ENCODE measurements at places on chromosomes 1 and 21.

DNA sequence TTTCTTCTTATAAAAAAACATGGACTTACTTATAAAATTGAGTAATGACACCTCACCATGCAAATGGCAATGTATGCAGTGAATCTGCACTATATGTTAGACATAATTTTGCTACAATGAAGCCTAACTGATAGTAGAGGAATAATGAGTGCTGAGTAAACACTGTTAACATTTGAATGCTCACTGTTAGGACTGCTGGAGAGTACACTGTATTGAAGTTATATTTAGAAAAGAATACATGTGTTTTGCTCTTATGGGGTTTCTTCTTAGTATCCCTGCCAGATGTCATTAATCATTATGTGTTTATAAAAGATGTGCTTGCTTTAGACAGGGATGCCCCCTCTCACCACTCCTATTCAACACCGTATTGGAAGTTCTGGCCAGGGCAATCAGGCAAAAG lies 111.1 kb upstream of the ZP4 start:
- no peak for DNase-seq

- DNase-seq = no peak
These were observed 128.1 kb downstream of the KAZN start for GRCh38 chr1:14726606-14727005.

GRCh38 chr1:25562101-25562927 lies 18.9 kb downstream of the LDLRAP1 start:
- no peak for DNase-seq

- DNase-seq = peak; percentile 64
These were observed 42.9 kb downstream of the SLX9 start for GRCh38 chr21:44982558-44983250.

GRCh38 chr1:84164567-84165021 lies 20.5 kb downstream of the PRKACB start:
- no peak for DNase-seq

GRCh38 chr1:218080863-218081262 lies 204.2 kb upstream of the RRP15 start:
- no peak for DNase-seq

DNA sequence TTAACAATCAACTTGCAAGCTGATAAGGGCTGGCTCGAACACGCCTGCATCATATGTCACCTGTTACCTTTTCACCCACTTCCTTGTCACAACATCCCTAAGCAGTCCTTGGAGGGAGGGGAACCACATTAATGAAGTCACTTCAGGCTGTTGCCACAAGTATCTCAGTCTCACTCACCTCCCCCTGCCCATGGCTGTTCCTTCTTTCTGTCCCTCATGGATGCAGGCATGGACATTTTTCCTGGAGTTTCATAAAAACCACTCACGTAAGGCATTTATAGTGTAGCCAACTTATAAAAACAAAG lies 76.8 kb upstream of the ANGPTL1 start:
- no peak for DNase-seq

- no peak for DNase-seq
These were observed 117.4 kb downstream of the MAGI3 start for GRCh38 chr1:113507552-113508214.

DNA sequence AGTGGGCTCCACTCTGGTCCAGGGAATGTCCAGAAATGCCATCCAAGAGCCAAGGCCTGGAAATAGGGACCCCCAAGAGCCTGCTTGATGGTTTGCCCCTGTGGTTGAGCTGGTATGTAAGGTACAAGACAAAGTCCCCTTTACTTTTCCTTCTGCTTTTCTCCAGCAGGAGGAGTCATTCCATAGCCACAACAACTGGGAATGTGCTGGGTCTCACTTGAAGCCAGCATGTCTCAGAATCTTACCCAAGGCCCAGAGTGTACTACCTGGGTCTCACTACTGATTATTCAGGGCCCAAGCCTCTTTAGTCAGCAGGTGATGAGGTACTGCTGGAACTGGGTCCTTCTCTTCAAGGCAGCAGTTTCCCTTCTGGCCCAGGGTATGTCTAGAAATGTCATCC lies 62.1 kb upstream of the CD55 start:
- DNase-seq = peak; percentile 30

GRCh38 chr1:109396871-109397580 lies 692 bp downstream of the SORT1 start:
- peak; percentile 19 for DNase-seq

DNA sequence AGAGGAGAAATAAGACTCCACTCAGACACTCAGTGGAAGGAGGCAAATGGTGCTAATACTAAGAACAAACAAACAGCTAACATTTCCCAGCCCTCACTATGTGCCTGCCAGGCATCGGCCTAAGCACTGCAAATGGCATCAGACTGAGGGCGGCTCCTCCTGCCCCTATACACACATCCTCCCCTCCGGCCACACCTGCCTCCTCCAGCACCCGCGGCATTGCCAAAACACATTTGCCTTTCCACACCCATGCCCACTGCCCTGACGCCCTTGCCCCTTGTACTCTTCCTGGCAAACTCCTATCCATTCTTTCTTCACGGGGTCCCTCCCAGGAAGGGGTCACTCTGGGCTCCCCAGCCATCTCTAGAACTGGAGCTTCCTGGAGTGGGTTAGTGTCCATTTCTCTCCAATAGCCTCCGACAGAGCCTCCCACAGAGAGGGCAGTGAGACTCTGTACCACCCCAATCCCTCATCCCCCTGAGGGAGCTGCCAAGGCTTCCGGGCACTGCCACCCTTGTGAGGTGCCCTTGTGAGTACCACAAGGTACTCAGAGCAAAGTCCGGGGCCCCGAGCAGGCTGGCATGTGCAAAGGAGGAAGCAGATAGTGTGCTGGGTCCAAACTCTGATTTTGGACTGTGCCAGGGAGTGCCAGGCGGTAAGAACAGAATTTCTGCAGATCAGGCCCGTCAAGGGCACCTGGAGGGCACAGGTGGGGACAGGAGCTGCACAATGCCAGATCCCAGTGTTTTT lies 959 bp downstream of the AKR7A3 start:
- DNase-seq = no peak

- DNase-seq = no peak
These were observed 1.8 kb downstream of the SMYD2 start for GRCh38 chr1:214282630-214283242.

DNA sequence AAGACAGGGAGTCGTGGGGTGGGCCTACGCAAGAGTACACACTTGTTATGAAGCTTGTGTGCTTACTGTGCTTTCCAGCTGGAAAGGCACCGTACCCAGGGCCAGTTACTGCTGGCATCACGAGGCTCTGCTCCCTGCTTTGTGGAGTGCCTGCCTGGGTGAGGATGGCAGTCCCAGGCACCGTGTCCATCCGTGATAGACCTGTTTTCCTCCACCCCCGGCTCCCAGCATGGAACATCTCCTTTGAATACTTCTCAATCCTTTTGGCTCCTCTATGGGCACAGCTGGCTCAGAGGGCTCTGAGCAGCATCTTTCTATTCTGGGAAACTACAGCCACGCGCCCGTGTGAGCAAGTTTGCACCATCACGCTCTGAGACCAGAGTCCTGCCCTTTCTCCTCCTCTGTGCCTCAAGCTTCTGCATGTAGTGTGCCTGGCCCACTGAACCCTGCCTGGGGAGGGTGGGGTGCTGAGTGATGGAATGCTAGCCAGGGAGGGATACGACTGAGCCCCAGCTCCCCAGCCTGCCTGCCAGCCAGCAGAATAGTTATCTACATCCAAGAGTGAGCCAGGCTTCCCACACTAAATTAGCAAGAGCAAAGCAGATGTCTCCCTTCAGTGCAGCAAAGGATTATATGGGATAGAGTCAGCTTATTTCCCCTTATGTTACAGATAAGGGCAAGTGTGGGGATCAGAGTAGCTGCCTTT lies 7.1 kb upstream of the TNR start:
- no peak for DNase-seq

DNA sequence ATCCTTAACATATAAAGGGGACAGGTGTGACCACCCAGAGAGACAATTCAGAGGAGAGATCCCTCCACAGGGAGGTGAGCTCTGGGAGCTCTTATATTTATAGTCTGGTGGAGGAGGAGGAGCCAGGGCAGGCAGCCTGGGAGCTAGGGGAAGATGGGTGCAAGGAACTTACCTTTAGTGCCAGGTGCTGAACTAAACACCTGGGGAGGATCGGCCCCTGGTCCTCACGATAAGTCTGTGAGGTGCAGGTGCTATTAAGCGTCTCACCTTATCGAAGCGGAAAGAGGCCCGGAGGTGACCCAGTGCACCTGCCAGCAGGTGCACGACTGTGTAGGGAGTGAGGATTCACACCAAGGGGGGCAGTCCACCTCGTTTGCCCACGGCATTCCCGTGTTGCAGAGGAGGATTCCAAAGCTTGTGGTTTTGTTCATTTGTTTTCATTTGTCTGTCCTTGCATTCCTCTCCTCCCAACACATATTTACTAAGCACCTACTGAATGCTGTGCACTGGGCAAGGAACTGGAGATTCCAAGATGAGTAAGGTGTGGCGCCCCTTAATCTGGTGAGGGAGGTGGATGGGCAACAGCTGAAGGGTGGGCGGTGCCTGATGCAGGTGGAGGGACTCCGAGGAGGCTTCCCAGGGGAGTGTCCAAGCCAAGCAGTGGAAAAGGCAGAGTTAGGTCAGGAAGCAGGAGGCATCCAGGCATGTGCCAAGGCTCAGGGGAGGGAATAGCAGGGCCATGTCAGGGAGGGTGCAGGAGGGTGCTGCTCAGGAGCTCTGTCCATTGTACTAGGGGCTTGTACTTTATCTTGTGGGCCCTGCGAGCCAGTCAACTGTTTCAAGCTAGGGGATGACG lies 11.5 kb downstream of the ARHGEF10L start:
- no peak for DNase-seq

GRCh38 chr1:12039164-12039525 lies 19.8 kb downstream of the MIIP start:
- DNase-seq = no peak

- no peak for DNase-seq
These were observed 2.8 kb upstream of the RAP1GAP start for GRCh38 chr1:21671915-21672314.

- peak; percentile 62 for DNase-seq
These were observed 33.0 kb downstream of the SETD4 start for GRCh38 chr21:36027347-36027746.

GRCh38 chr1:232274236-232274855 lies 355.6 kb downstream of the SIPA1L2 start:
- peak; percentile 68 for DNase-seq

- no peak for DNase-seq
These were observed 62.1 kb downstream of the SKI start for GRCh38 chr1:2290171-2290578.

DNA sequence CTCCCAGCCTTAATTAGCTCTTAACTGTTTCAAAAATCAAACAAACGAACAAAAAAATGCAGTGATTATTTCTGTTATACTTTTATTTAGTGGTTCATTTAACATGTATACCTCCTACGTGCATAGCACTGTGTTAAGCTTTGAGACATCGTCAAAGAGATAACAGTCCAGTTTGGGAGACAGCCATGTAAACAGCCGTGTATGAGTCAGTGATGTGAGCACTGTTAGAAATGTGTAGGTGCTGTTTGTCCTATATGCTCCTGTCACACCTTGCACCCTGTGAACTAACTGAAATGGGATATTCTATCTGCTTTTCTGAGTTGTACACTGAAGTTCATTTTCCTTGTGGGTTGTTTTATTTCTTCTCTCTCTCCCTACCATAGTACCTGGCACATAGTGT lies 109.7 kb upstream of the CACYBP start:
- no peak for DNase-seq

- peak; percentile 33 for DNase-seq
These were observed at the start of gene CXADR for GRCh38 chr21:17512253-17513213. Gene CXADR (plus strand): TSS chr21:17513043. CDS start chr21:17513130, 87 bp downstream.

GRCh38 chr1:100575406-100575805 lies 37.5 kb downstream of the GPR88 start:
- peak; percentile 6 for DNase-seq

GRCh38 chr1:226979115-226979516 lies 39.0 kb downstream of the COQ8A start:
- DNase-seq = no peak

- DNase-seq = no peak
These were observed 214.2 kb upstream of the CACYBP start for GRCh38 chr1:174785510-174785909.

- DNase-seq = no peak
These were observed 36.0 kb upstream of the HAO2 start for GRCh38 chr1:119332622-119333021.

GRCh38 chr1:155120253-155120652 lies 7.4 kb upstream of the EFNA1 start:
- no peak for DNase-seq

DNA sequence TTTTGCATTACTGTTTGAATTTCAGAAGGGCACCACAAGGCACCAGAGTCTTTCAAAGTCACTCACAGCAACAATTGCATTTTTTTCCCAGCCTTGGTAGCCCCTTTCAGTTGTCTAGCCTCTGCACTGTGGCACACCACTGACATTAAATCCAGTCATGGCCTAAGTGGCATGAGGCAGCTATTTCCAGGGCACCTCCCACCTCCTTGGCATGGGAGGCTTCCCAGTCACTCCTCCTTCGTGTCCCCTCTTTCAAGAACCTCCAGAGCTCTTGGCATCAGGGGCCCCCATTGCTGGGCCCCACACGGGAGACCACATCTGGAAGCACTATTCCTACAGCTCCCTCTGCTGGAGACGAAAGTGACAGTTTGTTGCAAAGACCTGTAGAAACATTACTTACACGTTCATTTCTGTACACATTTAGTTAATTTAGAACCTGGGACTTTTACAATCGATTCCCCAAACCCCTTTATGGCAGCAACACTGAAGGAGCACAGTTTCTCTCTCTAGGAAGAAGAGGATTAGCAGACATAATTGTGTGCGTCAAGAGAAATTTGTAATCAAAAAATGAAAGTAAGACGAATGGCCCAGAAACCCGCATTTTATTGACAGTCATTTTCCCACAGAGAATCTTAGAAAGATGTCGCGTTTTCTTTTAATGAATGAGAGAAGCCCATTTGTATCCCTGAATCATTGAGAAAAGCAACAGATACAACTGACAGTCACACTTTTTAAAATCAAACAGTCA lies 5.7 kb upstream of the CHD5 start:
- peak; percentile 50 for DNase-seq
